ENCODE measurements at places on chromosomes 1 and 21.

DNA sequence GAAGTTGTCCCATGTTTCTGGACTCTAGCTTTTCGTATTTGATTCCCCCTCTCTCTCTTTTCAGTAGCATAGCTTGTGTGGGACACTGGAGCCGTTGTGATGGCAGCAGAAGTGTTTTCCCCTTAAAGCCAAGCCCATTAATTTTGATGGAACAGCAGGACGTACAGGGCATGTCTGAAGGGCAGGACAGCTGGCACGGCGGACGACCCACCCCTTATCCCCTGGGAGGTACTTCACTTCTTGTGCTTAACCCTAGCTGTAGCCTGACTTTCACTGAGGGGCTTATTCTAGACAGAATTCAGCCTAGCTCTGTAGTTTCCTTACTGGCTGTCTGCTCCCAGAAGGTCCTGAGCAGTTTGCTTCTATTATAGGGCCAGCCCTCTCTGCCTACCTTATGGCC lies 8.6 kb upstream of the PPFIA4 start:
- DNase-seq: no peak

GRCh38 chr1:117795190-117795589 lies 134.2 kb downstream of the GDAP2 start:
- DNase-seq: no peak

DNA sequence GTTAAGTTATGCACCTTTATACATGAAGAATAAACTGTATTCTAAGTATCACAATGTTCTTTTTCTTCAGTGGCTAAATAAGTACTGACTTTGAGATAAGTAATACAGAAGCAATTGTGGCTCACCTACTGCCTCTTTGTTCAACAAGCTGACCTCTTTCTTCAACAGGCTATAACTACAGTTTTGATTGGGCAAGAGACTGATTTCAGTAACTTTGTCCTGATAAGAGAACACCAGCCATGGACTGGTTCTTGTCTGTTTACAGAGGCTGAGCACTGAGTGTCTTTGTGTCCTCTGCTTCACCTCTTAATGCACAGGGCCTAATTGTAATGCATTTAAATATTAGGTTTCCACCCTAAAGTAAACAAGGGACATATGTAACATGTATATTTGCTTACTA lies 34.6 kb upstream of the PDE4B start:
- DNase-seq: no peak

GRCh38 chr1:14345946-14346550 lies 252.4 kb upstream of the KAZN start:
- DNase-seq: no peak

DNA sequence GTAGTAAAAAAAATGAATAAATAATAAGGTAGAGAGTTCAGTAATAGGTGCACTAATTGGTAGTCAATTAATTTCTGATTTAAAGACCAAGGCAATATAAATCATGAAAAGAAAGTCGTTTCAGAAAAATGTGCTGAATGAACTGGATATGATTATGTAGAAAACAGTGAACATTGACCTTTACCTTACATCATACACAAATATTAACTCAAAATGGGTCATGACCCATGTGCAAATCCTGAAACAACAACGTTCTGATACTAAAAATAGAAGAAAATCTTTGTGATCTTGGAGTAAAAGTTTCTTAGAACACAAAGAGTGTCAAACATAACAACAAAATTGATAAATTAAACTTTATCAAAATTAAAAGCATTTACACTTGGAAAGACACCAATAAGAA lies 39.1 kb downstream of the COL11A1 start:
- no peak for DNase-seq

GRCh38 chr1:243275316-243275715 lies 19.5 kb downstream of the SDCCAG8 start:
- no peak for DNase-seq

GRCh38 chr1:24216276-24217074 lies 29.4 kb upstream of the IFNLR1 start:
- DNase-seq: no peak

- no peak for DNase-seq
These were observed 457.3 kb upstream of the VAMP3 start for GRCh38 chr1:7313826-7314225.

- DNase-seq: no peak
These were observed 95.1 kb downstream of the ST3GAL3 start for GRCh38 chr1:43802356-43802980.

GRCh38 chr21:20591284-20591683 lies 406.9 kb upstream of the NCAM2 start:
- DNase-seq: no peak

GRCh38 chr1:95548211-95548610 lies 314.2 kb downstream of the RWDD3 start:
- no peak for DNase-seq

- DNase-seq: no peak
These were observed 107.5 kb downstream of the PCNX2 start for GRCh38 chr1:233188061-233188460.

GRCh38 chr1:228304766-228305395 lies 97.0 kb downstream of the OBSCN start:
- DNase-seq: peak; percentile 10

DNA sequence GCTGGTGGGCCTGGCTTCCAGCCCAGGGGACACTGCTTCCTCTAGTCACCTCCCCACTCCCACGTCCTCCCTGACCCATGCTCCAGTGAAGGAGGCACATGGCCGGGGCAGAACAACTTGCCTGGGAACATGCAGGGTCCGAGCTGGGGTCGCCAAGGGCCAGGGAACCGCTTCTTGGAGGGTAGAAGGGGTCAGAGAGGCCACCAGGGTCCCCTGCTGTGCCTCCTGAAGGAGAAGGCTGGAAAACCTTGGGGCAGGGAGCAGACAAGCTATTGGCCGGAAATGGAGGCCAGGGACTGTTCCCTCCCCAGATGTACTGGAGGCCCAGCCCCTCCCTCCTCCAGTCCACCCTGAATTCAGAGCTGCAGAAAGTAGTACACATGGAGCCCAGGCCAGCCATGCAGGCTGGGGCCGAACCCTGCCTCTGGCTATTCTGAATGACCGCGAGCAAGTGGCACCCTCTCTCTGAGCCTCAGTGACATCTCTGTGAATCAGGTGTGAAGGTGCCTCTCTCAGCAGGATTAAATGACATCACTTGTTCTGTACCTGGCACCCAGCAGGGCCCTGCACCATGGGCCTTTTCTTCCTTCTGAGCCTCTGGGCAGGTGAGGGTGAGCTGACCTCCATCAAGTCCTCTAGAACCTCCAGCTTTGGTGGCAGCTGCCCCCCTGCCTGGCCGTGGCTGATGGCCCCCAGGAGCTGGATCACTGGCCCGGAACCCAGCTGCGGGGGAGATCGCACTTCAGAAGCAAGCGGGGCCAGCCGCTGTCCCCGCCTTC lies 15.7 kb downstream of the SPOCD1 start:
- DNase-seq: peak; percentile 10

DNA sequence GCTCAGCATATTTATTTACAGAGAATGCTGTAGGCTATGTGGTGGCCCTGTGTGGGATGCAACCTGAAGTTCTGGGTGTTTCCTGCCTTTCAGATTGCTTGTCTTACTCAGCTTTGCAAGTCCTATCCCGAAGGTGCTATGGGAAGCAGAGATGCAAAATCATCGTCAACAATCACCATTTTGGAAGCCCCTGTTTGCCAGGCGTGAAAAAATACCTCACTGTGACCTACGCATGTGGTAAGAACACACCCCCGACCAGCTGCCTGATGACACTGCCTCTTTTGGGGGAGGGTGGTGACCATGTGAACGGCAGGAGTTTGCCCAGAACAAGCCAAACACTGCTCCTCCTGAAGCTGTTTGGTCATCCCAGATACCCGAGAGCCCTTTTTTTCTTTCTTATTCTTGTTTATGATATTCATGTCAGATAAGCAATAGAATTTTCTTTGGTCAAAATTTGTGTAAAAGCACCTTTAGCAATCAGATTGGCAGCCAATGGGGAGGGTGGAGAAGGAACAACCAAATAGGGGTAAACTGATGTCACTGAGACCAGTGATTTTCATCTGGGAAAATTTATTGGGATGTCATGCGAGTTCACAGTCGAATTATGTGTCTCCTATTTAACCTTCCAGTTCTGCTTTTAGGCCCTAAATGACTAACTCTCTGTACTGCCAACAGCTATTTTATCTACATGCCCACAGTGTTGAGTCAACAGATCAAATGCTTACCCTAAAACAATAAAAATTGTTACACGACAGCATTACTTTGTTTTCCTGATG lies 82.6 kb downstream of the EVA1C start:
- no peak for DNase-seq

GRCh38 chr1:240575981-240576662 lies 35.8 kb downstream of the GREM2 start:
- no peak for DNase-seq

GRCh38 chr1:27548858-27549719 lies 54.9 kb downstream of the AHDC1 start:
- DNase-seq: no peak

- DNase-seq: no peak
These were observed 389.8 kb upstream of the ADGRL2 start for GRCh38 chr1:81410941-81411340.

GRCh38 chr21:46424621-46425020 lies 34.1 kb upstream of the DIP2A start:
- no peak for DNase-seq

DNA sequence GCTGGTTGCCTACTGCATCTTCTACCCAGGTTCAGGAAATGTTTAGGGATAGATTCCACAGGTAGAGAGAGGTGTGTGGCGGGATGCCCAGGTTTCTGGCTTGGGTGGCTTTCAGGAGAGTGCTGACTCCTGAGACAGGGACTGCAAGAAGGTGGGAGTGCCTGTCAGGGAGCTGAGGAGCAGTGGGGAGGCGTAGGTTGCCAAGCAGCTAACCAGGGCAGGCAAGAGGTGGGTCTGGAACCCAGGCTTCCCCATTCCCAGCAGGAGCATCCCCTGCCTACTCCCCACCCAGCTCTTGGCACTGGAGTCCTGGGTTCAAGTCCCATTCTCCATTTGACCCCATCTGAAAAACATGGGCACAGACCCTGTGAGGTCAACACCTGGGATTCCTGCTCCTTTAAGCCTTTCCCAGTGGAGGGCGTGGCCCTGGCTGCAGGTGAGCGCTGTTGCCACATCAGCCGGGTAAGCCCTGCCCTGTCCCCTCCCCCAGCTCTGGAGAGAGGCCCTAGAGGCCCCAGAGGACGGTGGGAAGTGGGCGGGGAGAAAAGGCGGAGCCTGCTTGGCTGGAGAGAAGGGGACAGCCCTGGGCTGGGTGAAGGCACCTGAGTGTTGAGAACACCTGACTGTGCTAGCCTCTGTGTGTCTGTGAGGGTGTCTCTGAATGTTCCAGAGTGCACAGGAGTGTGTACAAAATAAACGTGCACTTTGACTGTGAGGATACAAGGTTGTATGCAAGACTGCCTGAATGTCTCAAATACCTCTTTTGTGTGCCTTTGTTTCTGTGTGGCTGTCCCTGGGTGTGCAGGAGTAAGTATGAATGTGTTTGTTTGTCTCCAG lies 14.0 kb upstream of the SYNC start:
- no peak for DNase-seq

DNA sequence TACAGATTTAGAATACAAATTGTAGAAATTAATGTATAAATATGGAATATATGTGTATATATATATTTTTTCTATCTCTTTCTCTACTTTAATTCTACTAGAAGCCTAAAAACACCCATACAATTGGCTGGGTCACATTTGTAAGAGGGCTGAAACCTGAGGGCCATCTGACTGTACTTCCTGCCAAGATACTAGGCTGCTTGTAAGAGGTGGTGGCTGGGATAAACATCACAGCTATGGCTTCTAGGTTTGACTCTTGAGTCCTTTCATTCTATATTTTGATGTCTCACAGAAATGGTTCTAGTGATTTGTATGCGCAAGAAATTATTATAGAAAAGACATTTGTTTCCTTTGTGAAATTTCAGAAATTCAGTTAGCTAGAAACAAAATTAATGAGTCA lies 1155.2 kb upstream of the B3GALT2 start:
- no peak for DNase-seq

GRCh38 chr21:28325618-28326017 lies 667.1 kb downstream of the LTN1 start:
- DNase-seq: no peak

- DNase-seq: no peak
These were observed 112.5 kb downstream of the TAS1R2 start for GRCh38 chr1:18746981-18747380.

GRCh38 chr1:193555662-193556441 lies 369.4 kb upstream of the B3GALT2 start:
- DNase-seq: no peak

DNA sequence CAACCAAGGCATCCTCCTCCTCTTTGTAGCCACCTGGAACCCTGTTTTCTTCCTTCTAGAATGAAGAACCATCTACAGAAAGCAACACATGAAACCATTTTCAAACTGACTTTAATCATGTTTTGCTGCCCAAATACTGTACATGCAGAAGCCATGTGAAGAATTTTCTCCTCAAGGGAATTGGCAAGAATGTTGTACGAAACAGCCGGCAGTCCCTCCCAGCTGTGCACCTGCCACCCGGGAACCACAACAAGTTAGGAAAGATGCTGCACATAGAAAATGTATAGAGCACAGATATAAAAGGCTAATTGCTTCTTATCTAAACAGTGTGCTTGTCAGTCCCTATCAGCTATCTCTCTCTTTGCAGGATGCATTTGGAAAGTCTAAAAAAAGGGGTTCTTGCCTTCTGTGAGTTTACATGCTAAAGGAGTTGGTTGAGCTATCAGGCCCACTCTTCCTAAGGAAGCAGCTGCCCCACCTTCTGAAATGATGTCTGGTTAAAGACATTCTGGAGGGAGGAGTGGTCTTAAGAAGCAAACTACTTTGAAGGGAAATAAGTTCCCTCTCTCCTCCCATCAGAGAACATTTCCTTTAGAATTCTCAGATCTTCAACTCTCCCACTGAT lies 44.8 kb downstream of the RIMS3 start:
- no peak for DNase-seq

GRCh38 chr1:2989976-2990375 lies 31.3 kb upstream of the ACTRT2 start:
- DNase-seq: no peak
